ENCODE measurements at places on chromosomes 3 and 15. TPM values are rescaled to one million over a fixed set of nuclear protein-coding genes. Genes with fewer than 3 reads are reported as not detected.

The AMOTL2 gene
- total RNA-seq: not detected

The ADCY5 gene
- total RNA-seq: not detected

DNA sequence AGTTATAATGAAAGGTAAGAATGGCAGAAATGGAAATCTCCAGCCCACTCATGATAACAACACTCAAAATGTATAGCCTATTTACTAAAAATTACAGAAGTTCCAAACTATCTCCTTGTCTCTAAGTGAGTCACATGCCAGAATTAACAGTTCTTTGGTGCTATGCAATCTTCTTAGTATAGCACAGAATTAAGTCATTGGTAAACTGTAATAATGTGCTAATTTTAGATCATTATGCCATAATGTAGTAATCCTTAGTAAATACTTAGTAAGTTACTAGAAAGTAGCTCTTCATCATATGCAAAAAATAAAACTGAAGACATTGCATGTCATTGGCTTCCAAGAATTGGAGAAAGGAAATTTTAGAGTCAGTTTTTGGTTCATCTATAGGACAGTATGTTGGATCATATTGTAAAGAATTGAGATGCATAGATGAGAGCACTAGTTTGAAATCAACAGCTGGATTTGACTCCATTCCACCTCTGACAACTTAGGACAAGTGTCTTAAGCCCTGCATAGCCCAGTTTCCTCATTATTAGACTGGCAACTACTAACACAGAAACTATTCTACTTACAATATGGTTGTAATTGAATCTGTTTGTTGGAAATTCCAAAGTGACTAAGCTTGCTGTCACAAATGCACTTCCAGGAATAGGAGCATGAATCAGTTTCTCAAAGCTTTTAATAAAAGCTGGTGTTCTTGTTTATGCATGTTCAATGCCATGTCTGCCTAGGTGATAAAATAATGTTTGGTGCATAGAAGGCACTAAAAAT, 40.1 kb upstream of the CD47 start:
- DNase-seq: no peak

The SV2B gene
- 0.12 TPM for total RNA-seq

The PDZRN3 gene
- total RNA-seq: not detected

GRCh38 chr3:172653004-172653572, 57.8 kb downstream of the NCEH1 start:
- no peak for DNase-seq

GRCh38 chr3:138082085-138082991, 33.1 kb downstream of the DZIP1L start:
- no peak for DNase-seq

DNA sequence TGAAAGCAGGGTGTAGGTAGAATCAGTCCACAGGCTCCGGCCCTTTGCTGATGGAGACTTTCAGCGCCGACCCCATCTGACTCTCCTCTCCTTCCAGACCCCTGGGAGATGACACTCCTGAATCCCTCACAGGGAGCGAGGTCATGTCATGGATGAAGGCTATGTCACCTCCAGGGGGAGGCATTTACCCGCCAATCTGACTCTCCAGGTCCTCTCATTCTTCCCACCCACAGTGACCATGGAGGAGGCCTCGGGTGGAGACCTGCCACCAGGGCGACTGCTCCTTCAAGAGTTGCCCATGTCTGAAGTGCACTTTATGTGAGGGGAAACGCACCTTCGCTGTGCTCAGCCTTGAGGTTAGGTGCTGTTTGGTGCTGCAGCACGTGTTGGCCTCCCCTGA, 112.7 kb downstream of the KLF13 start:
- DNase-seq: peak; percentile 43

- DNase-seq: no peak
Measured at GRCh38 chr3:58190291-58190690, 20.5 kb downstream of the DNASE1L3 start.

The TRPC1 gene
- total RNA-seq: 9.7 TPM

DNA sequence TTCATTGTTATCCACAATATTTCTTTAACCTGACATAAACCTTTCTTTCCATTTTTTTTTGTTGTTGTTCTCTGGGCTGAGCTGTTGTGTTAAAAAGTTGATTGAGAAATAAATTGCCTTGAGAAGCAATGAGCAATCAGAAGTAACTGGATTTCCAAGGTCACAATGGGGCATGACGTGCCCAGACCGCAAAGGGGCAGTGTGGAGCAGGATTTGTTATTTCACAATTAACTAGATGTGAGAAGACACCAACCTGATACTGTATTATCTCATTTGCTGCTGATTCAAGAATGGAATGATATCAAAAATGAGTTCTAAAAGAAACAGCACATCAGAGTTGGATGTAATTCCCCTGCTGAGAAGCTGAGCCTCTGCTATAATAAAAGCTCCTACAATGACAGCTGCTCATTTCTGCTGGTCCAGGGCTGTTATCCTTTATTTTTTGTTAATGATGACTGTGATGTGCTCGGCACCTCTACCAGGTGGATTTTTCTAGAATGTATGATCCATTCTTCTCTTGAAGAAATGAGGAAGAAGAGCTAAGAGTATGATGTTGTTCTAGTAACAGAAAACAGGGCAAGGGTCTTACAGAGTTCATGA, 28.1 kb downstream of the CPNE4 start:
- peak; percentile 12 for DNase-seq

The GPR176 gene
- total RNA-seq: 0.47 TPM

- no peak for DNase-seq
Measured at GRCh38 chr3:156509189-156510174, 45.4 kb downstream of the SSR3 start.

The GREM1 gene
- not detected for total RNA-seq

The IQCF5 gene
- total RNA-seq: not detected

DNA sequence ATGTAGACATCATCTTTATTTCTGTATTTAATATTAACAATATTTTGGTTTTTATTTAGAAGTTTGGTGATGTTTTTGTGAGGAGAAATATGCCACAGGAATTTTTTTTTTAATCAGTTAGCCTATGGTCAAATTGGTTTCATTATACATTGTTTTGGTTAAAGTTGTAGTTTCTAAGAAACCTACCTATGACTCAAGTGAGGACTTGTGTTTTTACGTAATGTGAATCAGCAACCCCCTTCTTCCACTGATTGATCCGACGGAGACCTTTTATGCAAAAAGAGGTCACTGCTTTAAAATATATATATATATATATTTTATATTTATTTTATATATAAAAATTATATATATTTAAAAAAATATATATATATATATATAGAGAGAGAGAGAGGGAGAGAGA, 698.1 kb downstream of the FHIT start:
- DNase-seq: no peak

DNA sequence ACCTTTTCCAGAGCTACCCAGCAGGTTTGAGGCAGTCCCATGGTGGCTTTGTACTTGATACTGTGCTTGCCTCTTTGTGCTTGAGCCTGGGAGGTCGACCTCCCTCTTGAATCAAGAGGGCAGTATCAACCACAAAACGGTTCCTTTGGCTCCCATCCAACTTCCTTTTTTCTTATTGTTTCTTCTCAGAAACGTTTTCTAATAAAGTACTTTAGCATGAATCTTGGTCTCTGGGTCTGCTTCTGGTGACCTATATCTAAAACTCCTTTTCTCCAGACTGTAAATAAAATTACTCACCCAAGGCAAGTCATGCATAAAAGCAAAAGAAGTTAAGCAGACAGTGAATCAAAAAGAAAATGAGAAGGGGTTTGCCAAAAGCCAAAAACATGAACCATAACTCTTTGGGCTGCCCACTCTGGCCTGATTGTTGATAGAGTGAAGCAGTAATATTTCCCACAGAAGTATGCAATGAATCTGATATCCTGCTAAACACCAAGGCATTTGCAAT, 112.2 kb upstream of the SLC4A7 start:
- DNase-seq: no peak

The VPS33B gene
- 22.2 TPM for total RNA-seq

The PRSS50 gene
- not detected for total RNA-seq

GRCh38 chr3:21962456-21962855, 211.4 kb upstream of the ZNF385D start:
- no peak for DNase-seq

DNA sequence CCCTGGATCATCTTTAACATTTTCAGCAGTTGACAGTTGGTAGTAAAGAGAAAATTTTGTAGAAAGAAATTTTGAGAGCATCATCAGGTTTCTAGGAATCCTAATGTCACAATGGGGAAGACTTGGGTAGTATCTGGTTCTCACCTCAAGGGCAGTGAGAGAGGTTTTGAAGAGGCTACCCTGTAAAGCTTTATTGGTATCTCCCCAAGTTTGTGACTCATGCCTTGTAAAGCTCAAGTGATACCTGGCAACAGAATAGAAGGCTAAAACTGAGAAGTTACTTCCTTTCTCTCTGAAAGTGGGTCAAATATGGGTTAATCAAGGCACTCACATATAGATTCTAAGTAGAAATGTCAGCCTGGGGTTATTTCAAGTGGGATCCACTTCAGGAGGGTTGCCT, 196.4 kb downstream of the SUCNR1 start:
- no peak for DNase-seq

GRCh38 chr3:170322566-170323269, 34.8 kb upstream of the SKIL start:
- no peak for DNase-seq

- peak; percentile 23 for DNase-seq
Measured at GRCh38 chr3:69161587-69162307, 39.4 kb upstream of the LMOD3 start.

DNA sequence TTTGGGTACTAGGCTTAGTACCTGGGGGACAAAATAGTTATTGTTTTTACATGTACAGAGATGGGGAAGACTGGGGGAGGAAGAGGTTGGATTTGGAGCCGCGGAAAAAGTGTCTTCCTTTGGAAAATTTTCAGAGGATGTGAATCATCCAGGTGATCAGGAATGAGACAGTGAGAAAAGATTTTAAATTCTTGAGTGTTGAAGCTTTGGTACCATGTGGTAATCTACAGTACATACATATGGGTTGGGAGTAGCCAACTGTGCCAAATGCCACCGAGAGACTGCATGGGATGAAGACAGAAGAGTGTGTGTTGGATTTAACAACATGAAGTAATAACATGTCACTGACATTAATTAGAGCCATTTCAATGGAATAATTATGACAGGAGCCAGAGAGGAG, 1238.2 kb downstream of the ROBO1 start:
- DNase-seq: no peak

GRCh38 chr3:172982736-172983364, 158.2 kb downstream of the SPATA16 start:
- no peak for DNase-seq

The SH2D7 gene
- not detected for total RNA-seq

The TMIE gene
- total RNA-seq: 0.84 TPM

DNA sequence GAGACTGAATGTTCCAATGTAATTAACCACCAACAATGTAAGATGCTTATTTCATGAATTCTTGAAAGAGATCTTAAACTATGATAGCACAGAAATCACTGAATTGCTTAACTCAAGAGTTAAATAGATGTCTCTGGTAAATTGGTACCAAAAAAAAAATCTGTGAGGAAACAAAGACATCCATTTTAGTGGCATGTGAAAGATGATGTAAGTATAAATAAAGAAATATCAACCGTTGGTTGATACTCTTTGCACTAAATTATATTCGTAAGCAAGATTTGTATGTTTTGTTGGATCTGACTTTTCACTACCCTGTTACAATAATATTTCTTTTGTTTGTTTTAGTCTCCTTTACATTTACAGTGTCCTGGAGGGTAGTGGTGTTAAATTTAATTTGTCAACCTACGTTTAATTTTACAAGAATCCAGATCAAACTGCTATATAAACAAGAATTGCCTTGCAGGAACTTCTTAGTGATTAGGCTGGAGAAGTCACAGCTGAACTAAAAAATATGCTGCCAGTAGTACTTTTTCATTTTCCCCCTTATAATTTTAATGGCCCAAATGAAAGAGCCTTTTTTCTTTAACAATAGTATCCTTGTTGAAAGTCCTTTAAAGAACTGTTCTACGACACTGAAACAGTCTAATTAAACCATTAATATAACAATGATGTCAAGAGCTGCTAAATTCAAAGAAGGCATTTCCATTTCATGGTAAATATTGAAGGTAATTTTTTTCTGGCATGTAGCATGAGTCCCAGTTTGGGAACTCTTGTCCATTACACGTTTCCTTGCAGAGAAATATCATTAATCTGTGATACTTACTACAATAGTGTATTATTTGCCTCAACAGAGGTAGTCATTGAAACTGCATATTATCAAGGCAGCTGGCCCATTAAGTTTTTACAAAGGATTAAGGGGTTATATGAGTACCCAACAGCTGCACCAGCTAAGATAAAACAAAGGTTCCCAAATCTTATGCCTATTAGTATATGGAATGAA, 109.6 kb upstream of the PHLDB2 start:
- DNase-seq: no peak

- no peak for DNase-seq
Measured at GRCh38 chr15:60228101-60228500, 169.7 kb downstream of the ANXA2 start.

- DNase-seq: no peak
Measured at GRCh38 chr15:59996298-59997041, 7.6 kb upstream of the FOXB1 start.

DNA sequence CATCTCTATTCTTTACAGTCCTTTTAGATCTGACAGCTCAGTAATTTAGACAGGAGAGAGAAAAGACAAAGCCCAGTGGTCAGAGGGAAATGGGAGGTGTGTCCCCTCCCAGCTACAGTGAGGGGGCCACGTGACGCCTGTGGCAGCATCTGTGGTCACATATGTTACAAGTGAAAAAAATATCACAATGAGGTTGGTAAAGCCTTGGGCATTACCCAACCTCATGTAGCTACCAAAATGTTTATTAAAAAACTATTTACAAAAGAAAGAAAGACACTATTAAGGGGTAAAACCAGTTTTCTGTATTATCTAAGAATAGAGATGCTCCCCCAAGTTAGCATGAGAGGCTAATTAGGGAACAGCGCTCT, 42.9 kb upstream of the PLCL2 start:
- no peak for DNase-seq

GRCh38 chr15:44102675-44103254, 92.3 kb downstream of the FRMD5 start:
- no peak for DNase-seq

DNA sequence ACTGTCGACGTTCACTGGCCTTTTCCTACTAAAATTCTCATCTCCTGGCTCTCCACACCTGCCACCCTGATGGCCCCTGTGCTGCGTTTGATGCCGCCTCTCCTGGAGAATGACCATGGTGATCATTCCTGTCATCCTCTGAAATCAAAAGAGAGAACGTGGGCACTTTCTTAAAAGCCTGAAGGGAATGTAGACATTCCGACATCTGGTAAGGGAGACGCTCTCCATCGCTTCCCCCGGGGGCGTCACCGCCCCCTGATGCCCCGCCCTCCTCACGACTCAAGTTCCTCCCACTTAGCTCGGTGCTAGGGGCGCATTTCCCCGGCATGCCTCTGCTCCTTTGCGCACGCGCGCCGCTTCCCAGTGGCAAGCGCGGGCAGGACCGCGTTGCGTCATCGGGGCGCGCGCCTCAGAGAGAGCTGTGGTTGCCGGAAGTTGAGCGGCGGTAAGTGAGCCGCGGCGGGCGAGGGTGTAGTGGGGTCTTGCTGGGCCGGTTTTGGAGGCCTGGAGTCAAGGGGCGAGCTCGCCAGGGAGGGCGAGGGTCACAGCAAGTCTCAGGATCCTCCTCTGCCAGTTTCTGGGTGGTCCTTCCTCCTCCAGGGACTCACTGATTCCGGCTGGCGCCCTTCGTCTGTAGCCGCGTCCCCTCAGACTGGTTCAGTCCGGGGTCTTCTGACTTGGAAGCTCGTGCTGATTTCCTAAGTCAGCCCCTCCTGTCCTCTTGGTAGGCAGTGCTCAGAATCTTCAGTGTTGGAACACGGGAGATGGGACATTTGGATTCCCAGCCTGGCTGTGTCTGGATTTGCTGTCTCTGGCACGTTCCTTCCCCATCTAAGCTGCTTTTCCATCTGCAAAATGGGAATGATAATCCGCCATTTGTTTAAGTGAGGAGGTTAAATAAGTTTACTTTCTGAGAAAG, at the start of gene ATG7:
ATG7 (plus strand) TSS at position 412 of the 919 bp plus-strand sequence. CDS start 26,299 bp downstream, outside the sequence.
- DNase-seq: peak; percentile 97
